ENCODE measurements at places on chromosomes 2 and 18.

DNA sequence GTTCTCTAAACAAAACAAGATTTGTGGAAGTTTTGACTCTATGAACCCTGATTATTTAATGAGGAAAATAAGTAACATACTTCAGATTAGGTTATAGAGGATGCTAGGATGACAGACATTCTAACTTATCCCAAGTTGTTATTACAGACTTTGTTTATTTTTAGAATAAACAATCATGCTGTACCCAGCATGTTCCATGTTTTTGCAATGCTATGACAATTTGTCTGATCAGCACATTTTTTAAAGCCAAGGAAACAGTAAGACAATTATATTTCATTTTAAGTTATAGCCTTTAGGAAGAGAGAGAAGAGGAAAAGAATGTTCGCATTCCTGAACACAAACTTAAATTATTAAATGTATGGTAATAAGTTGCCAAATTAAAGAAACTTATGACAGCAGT, 119.8 kb downstream of the KYNU start:
- no peak for DNase-seq

DNA sequence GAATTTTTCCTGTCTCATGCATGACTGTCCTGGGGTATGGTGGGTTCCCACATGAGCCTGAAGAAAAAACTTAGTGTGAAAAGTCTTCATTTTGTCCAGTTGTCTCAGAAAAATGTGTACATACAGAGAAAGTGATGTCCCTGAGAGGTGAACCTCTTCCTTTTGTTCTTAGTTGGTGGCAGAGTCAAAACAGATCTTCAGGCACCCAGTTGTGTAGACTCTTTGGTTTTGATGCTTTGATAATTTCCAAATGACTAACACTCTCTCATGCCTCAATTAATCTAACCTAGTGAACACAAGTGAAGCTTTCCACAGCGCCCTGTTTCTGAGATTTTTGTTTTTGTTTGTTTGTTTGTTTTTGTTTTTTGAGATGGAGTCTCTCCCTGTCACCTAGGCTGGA, 273.5 kb downstream of the PIK3C3 start:
- DNase-seq, result no peak

GRCh38 chr2:105611333-105611637, 133.4 kb upstream of the NCK2 start:
- DNase-seq, result no peak

DNA sequence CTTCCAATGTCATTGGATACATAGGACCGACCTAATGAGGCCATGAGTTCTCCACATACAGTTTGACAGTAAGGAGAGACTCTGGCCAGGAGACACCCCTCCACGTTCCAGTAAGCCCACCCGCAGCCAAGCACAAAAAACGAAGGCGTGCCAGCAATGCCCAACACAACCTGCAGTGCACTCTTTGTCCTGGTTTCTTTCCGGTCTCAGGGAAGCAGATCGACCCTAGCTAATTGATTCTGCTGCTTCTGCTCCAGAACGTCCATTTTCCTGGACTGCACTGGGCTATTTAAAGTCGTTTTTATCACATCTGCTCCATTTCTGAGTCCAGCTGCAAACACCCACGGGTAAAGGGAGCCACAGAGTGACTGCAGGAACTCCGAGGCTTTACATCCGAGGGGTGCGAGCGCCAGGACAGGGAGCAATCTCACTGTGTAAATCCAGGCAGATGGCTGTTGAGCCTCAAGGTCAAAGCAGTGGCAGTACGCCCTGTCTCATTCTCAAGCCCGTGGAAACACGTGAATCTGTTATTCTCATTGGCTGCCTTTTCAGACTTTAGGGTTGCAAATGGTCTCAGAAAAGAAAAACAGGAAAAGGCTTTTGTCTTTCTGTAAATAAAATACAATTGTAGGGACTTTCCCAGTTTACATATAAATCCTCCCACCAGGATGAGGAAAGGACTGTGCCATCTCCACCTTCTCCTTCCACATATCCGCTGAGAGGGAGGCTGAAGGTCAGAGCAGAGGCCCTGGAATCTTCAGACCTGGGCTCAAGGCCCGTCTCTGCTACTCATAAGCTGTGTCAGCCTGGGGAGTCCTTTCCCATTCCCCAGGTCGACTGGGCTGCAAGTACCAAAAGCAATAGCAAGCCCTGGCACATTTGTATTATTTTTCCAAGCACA, 40.7 kb downstream of the TMEM163 start:
- peak; percentile 70 for DNase-seq

DNA sequence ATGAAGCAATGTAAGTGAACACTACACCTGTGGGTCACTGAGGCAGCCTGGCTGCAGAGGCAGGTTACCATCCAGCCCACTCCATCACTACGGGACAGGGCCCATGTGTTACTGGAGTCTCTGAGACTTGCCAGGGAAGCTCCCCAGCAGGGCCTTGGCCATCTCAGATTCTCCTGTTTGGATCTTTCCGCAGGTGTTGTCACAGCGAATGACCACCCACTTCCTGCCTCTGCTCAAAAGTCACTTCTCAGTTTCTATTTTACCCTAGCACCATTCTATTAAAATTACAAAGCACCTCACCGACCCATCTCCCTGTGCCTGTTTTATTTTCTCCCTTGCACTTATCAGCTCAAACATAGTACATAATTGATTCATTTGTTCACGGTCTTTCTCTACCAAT, 34.5 kb upstream of the L3MBTL4 start:
- DNase-seq, result no peak

- DNase-seq, result no peak
Measured at GRCh38 chr2:223618172-223619035, 16.2 kb upstream of the SCG2 start.

DNA sequence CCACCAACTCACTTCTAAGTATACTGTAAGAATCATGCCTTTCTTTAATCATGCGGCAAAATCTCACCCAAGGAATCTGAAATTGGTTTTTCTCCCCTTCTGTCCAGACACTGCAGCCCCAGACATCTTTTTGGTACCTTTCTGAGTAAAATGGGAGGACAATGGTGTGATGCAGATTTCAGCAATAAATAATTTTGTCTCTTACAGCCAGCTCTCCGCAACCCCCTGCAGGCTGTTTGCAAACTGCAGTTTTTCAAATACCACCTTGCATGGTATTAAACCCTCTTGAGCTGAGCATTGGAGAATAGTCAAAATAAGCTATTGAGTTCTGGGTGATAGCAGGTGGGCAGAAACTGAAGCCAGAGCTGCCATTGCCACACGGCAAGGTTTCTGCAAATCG, 32.2 kb downstream of the GPR39 start:
- DNase-seq, result peak; percentile 11

- no peak for DNase-seq
Measured at GRCh38 chr2:176747506-176747905, 465.1 kb upstream of the HNRNPA3 start.

- peak; percentile 93 for DNase-seq
Measured at GRCh38 chr2:113056521-113056920, 2.5 kb upstream of the IL36RN start.

GRCh38 chr2:11356764-11357163, 12.3 kb upstream of the ROCK2 start:
- DNase-seq, result no peak

DNA sequence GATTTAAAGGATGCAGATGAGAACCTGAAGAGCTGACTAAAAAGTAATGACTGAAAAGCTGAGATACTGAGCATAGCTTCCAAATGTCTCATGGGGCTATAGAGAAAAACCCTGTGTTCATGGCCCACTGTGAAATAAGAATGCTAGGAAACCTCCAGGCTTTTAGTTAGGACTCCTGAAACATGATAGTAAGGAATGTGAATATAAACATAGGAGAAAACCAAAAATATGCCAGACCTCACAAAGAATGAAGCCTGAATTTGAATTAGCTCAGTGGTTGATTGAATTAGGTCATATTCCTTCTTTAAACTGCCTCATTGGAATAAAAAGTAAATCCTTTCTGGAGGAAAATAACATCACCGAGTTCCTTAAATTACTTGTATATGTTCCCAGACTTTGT, 194.5 kb upstream of the NXPH2 start:
- no peak for DNase-seq

- DNase-seq, result no peak
Measured at GRCh38 chr2:72155151-72155550, 7.5 kb upstream of the CYP26B1 start.

DNA sequence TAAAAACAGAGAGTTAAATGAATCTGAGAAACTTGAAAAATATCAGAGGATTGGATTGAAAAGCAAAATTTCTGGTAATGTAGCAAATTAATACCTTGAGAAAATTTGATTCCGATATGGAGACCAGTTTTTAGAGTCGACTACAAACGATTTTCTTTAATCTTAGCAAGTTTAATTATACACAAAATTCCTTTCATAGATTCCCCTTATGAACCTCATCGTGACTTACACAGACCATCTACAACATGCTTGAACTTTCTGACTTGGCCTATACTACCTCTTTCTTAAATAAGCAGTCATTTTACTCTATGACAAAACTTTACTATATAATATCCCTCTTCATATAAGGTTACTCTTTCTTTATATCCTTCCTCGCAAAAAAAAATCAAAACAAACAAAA, 769.6 kb upstream of the CRIM1 start:
- DNase-seq, result no peak

DNA sequence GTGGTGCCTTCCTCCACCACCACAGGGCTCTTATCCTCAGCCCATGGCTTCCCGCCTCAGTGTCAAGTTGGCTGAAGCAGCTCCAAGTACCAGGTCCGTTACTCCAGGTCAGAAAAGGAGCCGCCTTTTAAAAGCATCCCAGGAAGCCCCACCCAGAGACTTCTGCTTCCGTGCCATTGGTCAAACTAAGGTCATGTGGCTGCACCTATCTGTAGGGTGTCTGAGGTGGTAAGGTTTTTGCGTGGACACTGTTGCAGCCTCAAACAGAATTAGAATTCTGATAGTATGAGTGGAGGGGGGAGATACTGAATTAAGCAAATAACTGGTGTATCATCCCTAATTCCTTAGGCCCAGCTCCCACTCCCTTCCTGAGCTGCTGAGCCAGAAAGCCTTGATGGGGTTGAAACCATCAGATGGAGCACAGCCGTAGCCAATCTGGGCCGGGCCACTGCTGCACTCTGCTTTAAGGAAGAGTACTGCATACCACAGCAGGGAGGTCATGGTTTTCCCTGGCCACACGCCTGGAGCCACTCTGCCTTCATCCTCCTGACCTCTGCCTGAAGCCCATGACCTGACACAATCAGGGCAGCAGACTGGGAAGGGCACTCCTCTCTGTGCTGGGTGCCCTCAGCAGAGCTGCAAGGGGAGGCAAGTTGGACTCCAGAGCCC, 8.4 kb downstream of the TMEM247 start:
- DNase-seq, result no peak
